Stimulated activated CD4-positive, alpha-beta T cell treated with anti-CD3 and anti-CD28 coated beads, Interleukin-12 subunit alpha, Interleukin-12 subunit beta, amount 100 ng/mL, for 4 hours (primary cell): ENCODE measurements at places on chromosomes 4 and X.

- no peak for DNase-seq
Measured at GRCh38 chrX:17377091-17377717, 2.2 kb downstream of the NHS start.

- no peak for DNase-seq
Measured at GRCh38 chr4:128161138-128161537, 100.0 kb downstream of the LARP1B start.

DNA sequence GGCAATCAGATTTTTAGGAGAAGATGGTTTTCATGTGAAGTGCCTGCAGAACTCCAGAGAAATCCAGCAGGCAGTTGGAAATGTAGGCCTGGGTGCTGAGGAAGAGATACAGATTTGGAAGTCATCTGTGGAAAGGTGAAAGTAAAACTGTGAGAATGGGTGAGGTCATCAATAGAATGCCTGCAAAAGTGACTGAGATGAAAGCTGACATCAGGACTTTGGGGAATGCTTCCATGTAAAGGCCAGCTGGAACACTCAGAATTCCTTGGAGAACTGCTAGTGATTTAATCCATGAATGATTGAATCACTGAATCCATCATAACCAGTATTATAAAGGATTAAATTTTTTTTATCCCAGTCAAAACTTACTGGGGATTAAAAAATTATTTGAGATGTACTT lies 124.5 kb upstream of the GIMD1 start:
- no peak for DNase-seq

GRCh38 chrX:102697494-102697893 lies 14.8 kb upstream of the GPRASP2 start:
- DNase-seq = no peak

GRCh38 chr4:84966382-84967242 lies at the start of gene WDFY3:
TSS of gene WDFY3 (minus strand) at chr4:84966690. CDS start at chr4:84860591, 106,099 bp downstream.
- no peak for DNase-seq

GRCh38 chrX:40155589-40156469 lies 58.1 kb upstream of the BCOR start:
- DNase-seq = no peak

DNA sequence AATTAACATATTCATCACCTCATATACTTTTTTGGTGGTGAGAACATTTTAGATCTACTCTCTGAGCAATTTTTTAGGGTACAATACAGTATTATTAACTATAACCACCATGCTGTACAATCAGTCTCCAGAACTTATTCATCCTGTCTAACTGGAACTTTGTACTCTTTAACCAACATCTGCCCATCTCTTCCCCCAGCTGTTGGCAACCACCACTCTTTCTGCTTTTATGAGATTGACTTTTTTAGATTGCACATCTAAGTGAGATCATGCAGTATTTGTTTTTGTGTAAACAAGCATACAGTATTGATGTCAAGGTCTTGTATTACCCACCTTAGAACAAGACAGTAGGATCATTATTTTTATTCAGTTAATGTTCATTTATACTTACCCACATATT lies 516.8 kb downstream of the RPA4 start:
- DNase-seq = no peak

GRCh38 chr4:112005027-112005426 lies 140.2 kb upstream of the FAM241A start:
- DNase-seq = no peak

DNA sequence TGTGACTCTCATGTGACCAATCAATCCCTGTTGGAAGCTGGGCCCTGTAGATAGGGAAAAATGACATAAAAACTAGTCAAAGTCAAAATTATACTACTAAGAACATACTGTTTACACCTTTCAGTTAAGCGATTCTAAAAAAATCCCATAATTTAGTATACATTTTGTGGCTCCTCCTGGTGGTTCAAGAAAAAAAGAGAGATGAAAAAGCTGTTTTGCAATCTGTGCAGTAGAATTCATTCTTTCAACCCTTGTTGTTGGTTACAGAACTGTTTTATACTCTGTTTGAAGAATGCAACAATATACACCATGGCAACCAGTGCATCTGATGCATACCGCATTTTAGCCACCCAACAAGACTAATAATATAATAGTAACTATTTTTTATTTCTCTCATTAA lies 66.8 kb upstream of the ANK2 start:
- DNase-seq = no peak

DNA sequence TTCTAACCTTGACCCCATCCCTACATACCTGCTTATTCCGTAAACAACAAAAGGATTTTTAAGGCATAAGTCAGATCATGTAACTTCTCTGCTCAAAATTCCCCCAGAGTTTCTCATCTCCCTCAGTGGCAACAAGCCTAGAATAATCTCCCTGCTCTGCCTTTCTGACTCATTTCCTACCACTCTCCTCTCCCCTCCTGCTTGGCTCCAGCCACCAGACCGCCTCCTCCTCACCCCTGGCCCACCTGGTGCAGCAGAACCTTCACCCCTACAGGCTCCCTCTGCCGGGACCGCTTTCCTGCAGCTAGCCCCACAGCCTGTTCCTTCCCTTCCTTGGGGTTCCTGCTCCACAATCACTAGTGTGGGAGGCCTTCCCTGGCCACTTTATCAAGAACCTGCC lies 32.1 kb downstream of the TSPAN5 start:
- no peak for DNase-seq

DNA sequence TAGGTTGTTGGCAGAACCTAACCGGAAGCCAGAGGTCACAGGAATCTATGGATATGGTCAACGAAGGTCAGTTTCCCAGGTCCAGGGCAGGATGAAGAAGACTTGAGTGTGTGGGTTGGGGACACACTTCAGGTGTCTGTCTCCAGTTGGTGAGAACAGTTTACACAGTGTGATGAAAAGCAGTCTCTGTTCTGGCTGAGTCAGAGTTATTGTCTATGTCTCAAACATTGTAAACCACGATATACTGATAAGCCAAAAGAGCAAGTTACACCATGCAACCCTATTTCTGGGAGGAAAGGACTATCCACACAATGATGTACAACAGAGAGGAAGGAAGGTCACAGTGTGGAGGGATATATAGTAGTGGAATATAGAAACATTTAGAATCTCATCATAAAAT lies 187.1 kb upstream of the C1QTNF7 start:
- DNase-seq = no peak

- no peak for DNase-seq
Measured at GRCh38 chrX:151830911-151831310, 81.8 kb upstream of the MAGEA4 start.

- no peak for DNase-seq
Measured at GRCh38 chr4:184416913-184417734, 57.2 kb downstream of the IRF2 start.

DNA sequence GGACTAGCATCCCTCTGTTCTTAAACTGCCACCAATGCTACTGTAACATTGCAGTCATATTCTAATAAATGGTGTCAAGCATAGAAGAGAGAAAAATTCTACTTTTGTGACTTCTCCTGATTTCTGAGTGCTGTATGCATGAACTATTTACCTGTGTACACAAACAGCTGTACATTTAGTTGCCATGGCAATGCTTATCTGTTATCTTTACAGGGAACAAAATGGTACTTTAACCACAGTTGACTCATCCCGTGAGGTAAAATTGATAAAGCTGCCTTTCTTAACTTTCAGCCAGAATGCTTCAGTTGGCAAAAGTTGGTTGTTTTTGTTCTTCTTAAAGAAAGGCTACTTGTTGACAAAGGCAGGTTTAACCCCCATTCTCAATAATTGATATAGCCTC lies 587.5 kb upstream of the MAGEB2 start:
- no peak for DNase-seq

DNA sequence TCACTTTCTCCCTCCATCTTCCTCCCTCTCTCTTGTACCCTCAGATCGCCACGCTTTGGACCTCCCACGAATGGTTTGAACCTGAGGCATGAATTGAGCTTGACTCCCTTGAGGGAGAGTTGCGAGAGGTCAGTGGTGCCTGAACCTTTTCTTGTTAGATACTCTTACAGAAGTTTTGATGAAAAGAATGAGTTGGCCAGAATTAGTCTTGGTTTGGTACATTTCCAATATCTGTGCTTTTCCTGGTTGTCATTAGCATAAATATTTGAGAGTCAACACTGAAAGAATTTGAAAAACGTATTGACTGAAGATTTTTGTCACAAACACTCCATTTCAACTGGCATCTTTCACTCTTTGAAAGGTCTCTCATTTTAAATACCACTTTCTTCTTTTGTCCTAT lies 510.6 kb upstream of the DIPK2B start:
- DNase-seq = no peak

DNA sequence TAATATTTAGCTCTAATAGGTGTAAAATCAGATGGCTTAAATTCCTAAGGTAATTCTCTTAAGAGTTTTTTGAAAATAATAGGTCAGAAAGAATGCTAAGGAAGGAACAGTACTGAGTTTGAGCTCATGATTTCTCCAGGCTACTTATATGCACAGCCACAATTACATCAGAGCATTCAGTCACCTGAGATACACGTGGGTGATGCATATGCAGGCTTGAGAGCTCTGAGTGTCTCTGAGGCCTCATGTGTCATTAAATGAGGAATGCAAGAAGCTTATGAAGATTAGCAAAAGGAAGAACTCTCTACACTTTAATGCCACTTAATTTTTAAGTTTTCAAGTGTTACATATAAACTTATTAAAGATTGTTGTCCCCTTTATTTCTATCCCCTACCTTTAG lies 124.0 kb upstream of the STIM2 start:
- DNase-seq = no peak

GRCh38 chr4:174880001-174880400 lies 38.2 kb upstream of the ADAM29 start:
- no peak for DNase-seq

DNA sequence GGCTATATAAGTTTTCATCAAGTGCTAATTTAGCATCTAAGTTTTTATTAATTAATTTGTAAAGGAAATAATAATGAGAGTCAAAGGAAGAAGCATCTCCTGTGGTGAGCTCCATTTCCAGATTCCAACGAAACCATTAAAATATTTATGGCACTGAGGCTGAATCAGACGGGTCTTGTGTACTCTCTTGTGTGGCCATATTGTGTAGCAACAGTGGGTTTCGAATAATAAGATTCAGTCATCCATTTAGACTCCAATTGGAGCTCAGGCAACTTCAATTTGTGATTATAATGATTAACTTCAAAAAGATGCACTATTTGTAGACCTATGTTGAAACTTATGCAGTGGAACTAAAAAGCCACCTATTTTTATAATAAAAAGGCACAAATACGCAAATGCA lies 82.4 kb downstream of the SNCA start:
- no peak for DNase-seq

DNA sequence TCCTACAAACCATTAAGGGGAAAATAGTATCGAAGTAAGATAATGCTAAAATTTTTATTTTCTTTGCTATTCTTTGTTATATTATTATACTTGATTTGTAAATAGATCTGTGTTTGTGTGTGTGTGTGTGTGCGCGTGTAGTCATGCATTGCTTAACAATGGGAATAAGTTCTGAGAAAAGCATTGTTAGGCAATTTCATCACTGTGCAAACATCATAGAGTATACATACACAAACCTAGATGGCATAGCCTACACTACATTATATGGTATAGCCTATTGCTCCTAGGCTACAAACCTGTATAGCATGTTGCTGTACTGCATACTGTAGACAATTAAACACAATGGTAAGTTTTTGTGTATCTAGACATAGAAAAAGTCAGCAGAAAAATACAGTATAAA lies 17.1 kb downstream of the MTTP start:
- no peak for DNase-seq

DNA sequence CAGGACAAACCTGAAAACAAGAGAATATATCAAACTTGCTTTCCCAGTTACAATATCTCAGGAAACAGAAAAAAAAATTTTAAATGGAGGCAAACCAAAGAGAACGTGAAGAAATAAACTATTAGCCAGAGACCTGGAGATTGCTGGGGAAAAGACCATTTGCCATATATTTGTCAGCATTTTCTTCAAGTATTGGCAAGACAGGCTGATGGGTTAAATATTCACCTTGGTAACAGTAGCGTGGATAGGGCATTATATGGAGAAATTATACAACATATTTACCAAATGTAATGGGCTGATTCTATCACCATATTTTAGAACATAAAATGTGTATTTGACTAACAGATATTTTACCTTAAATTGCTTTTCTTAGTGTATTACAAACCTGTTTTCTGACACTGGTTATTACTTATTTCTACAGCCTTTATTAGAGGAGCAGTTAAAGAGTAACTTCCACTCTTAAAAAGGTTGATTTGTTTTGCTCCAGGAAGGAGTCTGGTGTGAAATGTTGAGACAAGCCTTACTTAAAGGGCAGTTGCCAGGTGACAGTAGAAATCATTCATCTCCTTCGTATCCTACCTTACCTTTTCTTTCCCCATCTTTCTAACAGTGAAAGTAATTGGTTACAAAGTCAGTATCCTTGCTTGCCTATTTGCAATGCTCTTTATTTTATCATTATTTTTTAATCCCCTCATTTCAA lies 575.5 kb downstream of the GBA3 start:
- no peak for DNase-seq

GRCh38 chrX:97030463-97030862 lies 146.8 kb downstream of the RPA4 start:
- DNase-seq = no peak

GRCh38 chrX:7993873-7994272 lies 66.7 kb upstream of the PNPLA4 start:
- no peak for DNase-seq

DNA sequence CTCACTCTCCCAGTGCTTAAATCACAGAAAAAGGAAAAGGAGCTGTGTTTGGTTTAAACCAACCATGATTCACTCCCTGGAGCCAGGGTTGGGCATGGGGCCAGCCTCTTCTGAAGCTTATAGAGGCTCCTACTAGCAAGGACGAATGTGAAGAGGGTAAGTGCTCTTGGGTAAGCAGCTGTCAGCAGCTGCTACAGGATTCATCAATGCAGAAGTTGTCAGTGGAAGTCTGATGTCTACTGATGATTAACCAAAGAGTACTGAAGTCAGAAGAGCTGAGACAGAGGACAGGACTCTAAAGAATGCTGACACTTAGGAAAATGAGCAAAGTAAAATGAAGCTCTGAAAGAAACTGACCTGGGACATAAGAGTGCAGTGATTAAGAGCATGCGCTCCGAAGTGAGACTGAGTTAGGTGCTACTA lies 32.7 kb upstream of the JADE1 start:
- DNase-seq = no peak

- no peak for DNase-seq
Measured at GRCh38 chr4:165758086-165758485, 115.0 kb upstream of the TLL1 start.

DNA sequence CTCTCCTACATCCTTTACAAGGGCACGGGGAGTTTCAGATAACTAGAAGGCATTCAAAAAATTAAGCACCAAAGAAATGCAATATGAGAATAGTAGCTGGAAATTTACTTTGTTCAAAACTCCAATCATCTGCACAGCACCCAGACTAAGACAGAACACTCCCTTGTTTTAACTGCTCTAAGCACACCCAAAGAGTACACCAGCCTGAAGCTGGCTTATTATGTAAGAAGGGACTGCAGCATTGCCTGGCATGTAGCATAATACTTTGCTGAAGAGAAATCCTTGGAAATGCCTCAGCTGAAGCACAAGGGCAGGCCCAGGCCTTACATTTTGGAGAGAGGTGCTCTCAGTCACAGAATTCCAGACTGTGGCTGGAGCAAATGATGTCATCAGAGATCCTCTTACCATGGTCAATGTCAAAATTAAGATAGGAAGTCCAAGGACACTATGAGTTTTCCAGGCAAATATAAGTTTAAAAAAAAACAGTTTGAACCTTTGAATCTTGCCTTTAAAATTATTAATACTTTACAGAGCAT lies 14.8 kb downstream of the ARHGEF6 start:
- DNase-seq = no peak

GRCh38 chr4:133759428-133759827 lies 442.2 kb downstream of the PABPC4L start:
- no peak for DNase-seq

- no peak for DNase-seq
Measured at GRCh38 chr4:70449220-70449619, 22.8 kb upstream of the MUC7 start.

- DNase-seq = no peak
Measured at GRCh38 chrX:53421772-53422085, 725 bp downstream of the SMC1A start.
